ENCODE measurements at places on chromosomes 2 and 18. TPM values are rescaled to one million over a fixed set of nuclear protein-coding genes. Genes with fewer than 3 reads are reported as not detected.

The NPAS2 gene
- total RNA-seq, result 0.59 TPM

The MC4R gene
- 0.15 TPM for total RNA-seq

The KLHL14 gene
- 0.13 TPM for total RNA-seq

The STARD6 gene
- not detected for total RNA-seq

The LANCL1 gene
- 122 TPM for total RNA-seq

The MYCN gene
- total RNA-seq, result 26.7 TPM

The RNU2-63P gene
- total RNA-seq, result not detected

The C2orf80 gene
- not detected for total RNA-seq

The IL1RL2 gene
- not detected for total RNA-seq

The BMP10 gene
- not detected for total RNA-seq

The NLRC4 gene
- total RNA-seq, result not detected

The ADAM23 gene
- 17.2 TPM for total RNA-seq

The FAM228A gene
- not detected for total RNA-seq

- no peak for DNase-seq
Measured at GRCh38 chr18:8351161-8351560, 258.1 kb upstream of the RAB12 start.

GRCh38 chr18:79826966-79827365 is 29.2 kb downstream of the KCNG2 start:
- no peak for DNase-seq

DNA sequence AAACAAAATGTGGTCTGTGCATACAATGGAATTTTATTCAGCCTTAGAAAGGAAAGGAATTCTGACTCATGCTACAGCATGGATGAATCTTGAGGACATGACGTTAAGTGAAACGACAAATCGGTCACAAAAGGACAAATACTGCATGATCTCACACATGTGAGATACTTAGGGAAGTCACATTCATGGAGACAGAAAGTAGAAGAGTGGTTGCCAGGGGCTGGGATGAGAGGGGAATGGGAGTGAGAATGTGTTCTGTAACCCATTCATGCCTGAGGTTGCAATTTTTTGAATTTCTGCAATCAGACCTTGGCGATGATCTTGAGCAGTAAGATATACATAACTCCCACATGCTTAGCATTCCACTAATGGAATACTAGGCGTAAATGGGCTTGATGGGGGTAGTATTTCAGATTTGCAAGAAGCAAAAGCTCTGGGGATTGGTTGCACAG is 22.0 kb downstream of the FHL2 start:
- DNase-seq, result no peak

DNA sequence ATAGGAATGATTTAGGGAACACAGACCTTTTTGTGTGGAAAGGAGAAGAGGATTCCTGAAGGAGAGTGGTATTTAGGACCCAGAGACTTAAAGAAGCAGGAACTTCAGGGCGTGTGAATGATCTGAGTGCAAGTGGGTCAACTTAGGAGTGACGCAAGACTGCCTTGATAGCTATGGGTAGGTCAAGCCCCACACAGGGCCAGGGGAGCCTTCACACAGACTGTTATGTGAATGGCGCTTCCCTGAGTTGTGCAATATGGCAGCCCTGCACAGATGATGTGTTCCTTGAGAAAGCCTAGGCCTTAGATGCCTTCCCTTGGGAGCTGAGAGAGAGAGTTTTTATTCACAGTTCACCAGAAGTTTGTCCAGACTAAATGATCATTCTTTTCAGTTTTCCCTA is 47.1 kb upstream of the IGFBP5 start:
- no peak for DNase-seq

GRCh38 chr18:21218862-21219261 is 23.2 kb upstream of the GREB1L start:
- DNase-seq, result no peak

DNA sequence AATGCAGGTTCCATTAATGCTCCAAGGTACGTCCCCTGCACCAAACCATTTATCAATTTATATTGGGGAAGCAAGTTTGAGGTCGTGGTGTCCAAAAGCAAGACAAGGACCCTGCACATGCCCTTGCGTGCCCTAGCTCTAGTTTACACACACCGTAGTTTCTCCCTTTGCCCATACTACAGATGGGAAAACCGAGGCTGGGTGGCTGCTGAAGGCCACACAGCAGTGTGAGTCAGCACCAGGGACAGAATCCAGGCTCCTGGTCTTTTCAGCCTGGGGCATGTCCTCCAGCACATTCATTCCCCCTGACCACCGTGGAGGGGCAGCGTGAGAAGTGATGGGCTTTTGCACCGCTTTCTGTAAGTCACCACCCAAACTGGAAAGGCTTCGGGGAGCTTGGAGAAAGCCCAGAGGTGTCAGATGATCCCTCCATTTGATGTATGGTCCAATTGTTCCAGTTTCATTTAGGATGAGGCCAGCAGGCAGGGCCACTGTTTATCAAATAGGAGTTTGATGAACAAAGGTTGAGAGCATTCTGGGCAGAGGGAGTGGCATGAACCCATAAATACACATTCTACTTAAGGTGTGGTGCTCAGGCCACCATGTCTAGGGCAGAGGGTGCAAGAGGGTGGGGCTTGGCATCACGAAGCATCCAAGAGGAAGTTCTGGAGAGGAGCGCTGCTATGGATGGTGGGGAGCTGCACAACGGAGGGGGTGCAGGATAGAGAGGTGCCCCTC is 274.1 kb downstream of the HAUS1 start:
- no peak for DNase-seq

- no peak for DNase-seq
Measured at GRCh38 chr2:238638100-238638981, 209.5 kb upstream of the TWIST2 start.

GRCh38 chr2:134109725-134110124 is 144.1 kb upstream of the MGAT5 start:
- DNase-seq, result no peak

GRCh38 chr18:73791081-73791480 is 356.6 kb downstream of the FBXO15 start:
- DNase-seq, result no peak

- no peak for DNase-seq
Measured at GRCh38 chr2:227783404-227784138, 30.1 kb upstream of the CCL20 start.

- no peak for DNase-seq
Measured at GRCh38 chr18:57043241-57043640, 103.6 kb upstream of the BOD1L2 start.

DNA sequence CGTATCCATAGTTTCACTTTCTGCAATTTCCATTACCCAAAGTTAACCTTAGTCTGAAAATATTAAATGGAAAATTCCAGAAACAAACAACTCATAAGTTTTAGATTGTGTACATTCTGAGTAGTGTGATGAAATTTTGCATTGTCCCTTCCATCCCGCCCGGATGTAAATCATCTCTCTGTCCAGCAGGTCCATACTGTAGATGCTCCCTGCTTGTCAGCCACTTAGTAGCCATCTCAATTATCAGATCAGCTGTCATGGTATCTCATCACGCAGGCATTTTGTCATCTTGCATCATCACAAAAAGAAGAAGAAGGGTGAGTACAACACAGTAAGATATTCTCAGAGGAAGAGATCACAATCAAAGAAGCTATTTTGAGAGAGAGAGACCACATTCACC is 185.0 kb upstream of the STK17B start:
- no peak for DNase-seq

GRCh38 chr2:113171334-113172075 is 2.3 kb upstream of the PSD4 start:
- no peak for DNase-seq

DNA sequence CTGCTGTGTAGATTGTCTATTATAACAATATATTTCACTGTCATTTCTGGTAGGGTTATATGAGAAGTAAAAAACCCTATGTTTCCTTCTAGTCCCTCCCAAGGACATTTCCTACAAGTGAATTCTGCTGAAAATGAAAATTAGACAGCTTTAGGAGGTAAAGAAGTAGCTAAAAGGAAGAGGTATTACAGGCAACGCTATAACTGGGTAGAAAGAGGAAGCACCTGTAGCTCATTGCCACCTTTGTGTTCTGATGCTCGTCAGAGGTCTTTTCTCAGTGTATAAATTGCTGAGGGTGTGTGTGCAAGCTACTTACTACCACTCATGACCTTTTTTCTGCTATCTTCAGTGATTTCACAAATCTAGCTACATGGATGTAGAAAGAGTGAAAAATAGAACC is 1.4 kb downstream of the DNAJC10 start:
- no peak for DNase-seq

DNA sequence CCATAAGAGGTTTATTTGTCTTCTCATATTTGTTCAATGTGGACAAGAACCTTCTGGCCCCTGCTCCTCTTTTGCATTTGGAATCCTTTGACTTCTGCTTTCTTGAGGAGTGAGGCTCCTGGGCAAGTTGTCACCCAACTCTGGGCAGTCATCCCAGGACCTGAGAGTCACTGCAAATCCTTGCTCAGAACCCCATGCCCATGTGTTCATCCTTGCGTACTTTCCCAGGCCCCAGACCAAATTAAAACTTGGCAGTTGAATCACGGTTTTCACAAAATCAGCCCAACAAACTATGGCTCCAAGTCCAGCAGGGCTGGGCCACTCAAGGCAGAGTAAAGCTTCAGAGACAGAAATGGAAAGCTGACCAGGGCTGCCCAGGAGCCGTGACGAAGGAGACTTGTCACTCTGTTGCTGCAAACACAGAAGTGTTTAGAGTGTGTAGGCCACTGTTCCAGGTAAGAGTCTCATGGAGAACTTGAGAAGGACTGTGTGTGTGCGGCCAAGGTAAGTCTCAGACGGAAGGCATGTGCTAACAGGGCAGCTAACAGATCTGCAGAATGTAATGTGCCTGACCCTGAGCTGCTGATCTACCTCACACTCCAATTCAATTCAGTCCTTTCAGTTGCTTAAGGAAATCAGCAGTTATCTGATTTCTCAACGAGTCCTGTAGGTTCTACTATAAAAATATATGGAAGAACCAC is 549.4 kb upstream of the HS6ST1 start:
- DNase-seq, result no peak

DNA sequence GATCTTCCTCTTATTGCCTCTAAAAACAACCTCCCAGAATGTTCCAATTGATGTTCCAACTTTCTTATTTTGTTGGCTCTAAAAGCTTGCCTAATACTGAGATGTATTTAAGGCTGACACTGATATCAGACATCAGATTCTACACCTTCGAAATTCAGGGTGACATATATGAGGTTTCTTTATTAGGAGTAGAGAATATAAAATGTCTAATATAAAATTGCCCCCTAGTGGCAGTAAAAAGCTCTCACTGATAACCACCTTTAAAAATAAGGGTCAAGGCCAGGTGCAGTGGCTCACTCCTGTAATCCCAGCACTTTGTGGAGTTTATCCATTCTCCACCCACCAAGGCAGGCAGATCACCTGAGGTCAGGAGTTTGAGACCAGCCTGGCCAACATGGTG is 789.7 kb upstream of the SLC39A10 start:
- DNase-seq, result no peak

DNA sequence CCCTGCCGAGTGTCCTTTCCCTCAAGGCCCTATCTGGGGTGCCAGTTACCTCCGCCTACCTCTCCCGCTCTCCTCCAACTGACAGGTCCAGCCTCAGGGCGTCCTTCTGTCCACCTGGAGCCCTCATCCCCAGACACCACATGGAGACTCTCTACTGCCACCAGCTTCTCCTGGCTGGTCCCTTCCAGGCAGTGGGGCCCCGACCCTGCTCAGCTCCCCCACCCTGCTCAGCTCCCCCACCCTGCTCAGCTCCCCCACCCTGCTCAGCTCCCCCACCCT is 74.0 kb upstream of the ODC1 start:
- no peak for DNase-seq

GRCh38 chr2:146730882-146731281 is 1113.9 kb upstream of the ACVR2A start:
- no peak for DNase-seq

DNA sequence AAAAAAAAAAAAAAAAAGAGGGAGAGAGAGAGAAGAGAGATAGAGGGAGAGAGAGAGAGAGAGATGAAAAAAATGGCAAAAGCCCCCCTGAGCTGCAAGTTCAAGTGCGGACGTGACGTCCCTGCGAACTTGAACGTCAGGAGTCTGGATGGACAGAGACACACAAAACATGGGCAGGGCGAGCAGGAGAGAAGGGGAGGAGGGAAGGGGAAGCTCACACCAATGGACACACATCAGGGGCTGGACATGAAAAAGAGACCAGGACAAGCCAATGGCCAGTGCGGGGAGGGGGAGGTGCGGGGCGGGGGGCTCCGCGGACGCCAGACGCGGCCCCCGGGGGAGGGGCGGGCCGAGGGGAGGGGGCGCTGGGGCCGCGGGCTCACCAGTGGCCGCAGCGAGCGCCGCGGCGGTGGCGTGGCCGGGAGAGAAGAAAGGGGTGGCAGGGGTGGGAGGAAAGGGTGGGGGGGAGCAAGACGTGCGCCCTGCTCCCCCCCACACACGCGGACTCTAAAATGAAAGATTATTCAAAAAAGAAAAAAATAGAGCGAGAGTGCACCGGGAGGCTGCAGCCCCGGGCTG is at the start of gene BCL11A:
Gene BCL11A (minus strand): TSS at position 160 of the 579 bp plus-strand sequence. CDS start 384 bp downstream, outside the sequence.
- DNase-seq, result peak; percentile 80

GRCh38 chr2:138277062-138277461 is 224.5 kb upstream of the SPOPL start:
- DNase-seq, result peak; percentile 66

- no peak for DNase-seq
Measured at GRCh38 chr2:98749066-98749450, 18.1 kb upstream of the MGAT4A start.

- no peak for DNase-seq
Measured at GRCh38 chr18:74146756-74147155, 878 bp downstream of the FBXO15 start.

- no peak for DNase-seq
Measured at GRCh38 chr18:9869715-9870430, 15.9 kb upstream of the TXNDC2 start.

DNA sequence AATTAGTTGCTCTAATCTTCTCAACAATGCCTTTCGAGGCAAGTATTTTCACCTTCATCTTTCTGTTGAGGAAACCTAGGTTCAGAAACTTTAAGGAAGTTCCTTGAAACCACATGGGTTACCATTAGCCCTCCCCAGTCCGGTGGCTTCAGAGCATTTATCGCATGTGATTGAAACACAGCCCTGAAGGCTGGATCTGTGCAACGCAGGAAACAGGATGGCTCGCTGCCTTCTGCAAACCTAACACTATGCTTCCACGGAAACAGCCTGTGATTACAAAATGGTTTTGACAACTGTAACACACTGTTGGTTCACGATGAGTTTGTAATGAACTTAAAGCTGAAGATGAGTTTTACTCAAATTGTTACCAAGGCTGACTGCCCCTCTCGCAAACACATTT is 68.5 kb downstream of the EPB41L3 start:
- DNase-seq, result no peak

- no peak for DNase-seq
Measured at GRCh38 chr2:199914372-199914958, 3.4 kb downstream of the C2orf69 start.

- no peak for DNase-seq
Measured at GRCh38 chr18:58310517-58310916, 266.5 kb downstream of the NEDD4L start.

DNA sequence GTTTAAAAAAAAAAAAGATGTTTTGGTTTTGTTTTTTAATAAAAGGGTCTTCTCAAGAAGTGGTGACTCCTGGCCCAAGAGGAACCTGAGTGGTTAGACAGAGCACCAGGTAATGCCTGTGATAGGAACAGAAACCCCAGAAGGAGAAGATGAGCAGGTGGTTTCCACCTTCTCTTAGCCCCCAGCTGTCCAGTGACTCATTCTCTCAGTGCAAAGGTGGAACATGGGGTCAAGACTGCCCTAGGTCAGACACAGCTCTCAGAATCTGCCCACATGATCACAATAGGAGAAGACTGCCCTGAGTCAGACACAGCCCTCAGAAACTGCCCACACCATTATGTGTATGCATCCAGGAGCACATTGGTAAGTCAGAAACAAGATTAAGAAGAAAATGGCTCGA is 61.8 kb downstream of the TBC1D8 start:
- DNase-seq, result no peak

All from neural progenitor cell (in vitro differentiated cells).